IPS DF 6.9 (cell line): ENCODE measurements at places on chromosomes 6 and 20.

- no peak for DNase-seq
- no peaks in the 10 kb centered on the region for H3K36me3 ChIP-seq
- H3K4me1 ChIP-seq: 0 out of 2 replicates have a peak, but pooled peaks cover 1% of the 10 kb centered on the region
- H3K27ac ChIP-seq: no peak overlapping the region
Observed at GRCh38 chr6:5302220-5302946, 41.1 kb downstream of the FARS2 start.

GRCh38 chr6:30626484-30627366 is at the start of gene ATAT1:
Gene ATAT1, plus strand, starts transcription at chr6:30626874.
- peaks cover 2% of the 10 kb centered on the region; the same call in 1 of the 2 replicates for H3K4me1 ChIP-seq
- DNase-seq: peak; percentile 66
- no peaks in the 10 kb centered on the region for H3K27me3 ChIP-seq

- H3K27me3 ChIP-seq: no peaks in the 10 kb centered on the region
- H3K27ac ChIP-seq: no peak overlapping the region
- no peak for DNase-seq
- no peaks in the 10 kb centered on the region for H3K4me1 ChIP-seq
- H3K4me3 ChIP-seq: no peak overlapping the region
Observed at GRCh38 chr20:34579979-34580940, 21.7 kb downstream of the MAP1LC3A start.

DNA sequence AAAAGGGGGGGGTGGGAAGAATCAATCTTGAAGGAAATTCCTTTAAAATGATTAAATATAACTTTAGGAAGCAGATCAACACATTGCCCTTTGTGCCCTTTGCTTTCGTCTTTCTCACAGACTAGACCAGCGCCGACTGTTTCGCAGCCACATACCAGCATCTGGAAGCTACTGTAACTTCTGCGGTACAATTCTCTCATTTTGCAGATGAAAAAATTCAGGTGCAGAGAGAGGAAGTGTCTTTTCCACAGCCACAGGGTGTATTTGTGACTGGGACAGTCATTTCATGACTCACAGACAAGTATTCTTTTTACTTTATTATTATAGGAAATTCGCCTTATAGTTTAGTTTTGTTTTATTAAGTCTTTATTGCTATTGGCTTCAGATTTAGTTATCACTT is 84.2 kb downstream of the UST start:
- H3K4me1 ChIP-seq: peaks cover 3% of the 10 kb centered on the region; the same call in 1 of the 2 replicates
- H3K27ac ChIP-seq: no peak overlapping the region
- H3K36me3 ChIP-seq: no peaks in the 10 kb centered on the region
- H3K4me3 ChIP-seq: no peak overlapping the region

DNA sequence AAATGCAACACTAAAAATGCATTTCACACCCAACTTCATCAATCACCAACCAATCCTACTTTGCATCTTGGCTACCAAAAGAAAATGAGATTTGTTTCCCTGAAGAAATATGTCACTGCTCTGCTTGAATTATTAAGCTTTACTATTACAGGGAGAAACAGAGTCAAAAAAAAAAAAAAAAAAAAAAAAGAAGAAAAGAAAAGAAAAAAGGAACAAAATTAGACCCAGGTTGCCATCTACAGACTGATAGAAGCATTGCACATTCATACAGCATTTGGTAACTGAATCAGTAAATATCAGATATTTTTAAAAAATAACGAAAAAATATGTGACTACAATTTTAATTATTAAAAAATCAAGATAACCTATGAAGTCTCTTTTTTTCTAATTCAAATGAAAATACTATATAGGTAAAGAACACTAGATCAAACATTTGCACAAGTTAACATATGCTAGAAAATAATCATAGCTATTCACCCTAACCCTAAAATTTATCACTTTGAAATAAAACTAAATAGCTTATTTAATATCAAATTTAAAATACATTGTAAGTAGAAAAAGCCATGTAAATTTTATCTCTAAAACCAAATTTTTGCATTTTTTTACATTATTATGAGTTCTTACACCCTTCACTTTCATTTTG is 83.3 kb downstream of the DCDC2 start:
- no peak overlapping the region for H3K4me3 ChIP-seq
- DNase-seq: no peak
- no peak overlapping the region for H3K27ac ChIP-seq
- no peaks in the 10 kb centered on the region for H3K4me1 ChIP-seq

DNA sequence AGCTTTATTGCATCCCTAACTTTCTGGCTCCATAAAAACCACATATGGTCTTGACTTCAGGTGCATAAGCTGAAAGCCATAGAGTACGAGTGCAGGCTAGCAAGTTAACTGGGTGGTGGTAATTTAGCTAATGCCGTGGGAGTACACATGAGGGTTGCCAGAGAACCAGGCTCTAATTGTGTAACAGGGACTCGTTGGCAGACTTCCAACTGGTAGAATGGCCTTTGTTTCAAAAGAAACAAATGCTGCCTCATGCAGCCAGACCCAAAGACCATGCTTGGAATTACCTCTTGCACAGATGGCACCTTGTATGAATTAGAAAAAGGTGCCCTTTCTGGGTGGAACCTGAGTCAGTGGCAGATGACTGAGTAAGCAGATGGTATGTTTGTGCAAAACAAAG is 73.2 kb downstream of the LY86 start:
- no peak overlapping the region for H3K4me3 ChIP-seq
- no peaks in the 10 kb centered on the region for H3K36me3 ChIP-seq
- no peak for DNase-seq
- no peak overlapping the region for H3K27ac ChIP-seq
- H3K4me1 ChIP-seq: no peaks in the 10 kb centered on the region

DNA sequence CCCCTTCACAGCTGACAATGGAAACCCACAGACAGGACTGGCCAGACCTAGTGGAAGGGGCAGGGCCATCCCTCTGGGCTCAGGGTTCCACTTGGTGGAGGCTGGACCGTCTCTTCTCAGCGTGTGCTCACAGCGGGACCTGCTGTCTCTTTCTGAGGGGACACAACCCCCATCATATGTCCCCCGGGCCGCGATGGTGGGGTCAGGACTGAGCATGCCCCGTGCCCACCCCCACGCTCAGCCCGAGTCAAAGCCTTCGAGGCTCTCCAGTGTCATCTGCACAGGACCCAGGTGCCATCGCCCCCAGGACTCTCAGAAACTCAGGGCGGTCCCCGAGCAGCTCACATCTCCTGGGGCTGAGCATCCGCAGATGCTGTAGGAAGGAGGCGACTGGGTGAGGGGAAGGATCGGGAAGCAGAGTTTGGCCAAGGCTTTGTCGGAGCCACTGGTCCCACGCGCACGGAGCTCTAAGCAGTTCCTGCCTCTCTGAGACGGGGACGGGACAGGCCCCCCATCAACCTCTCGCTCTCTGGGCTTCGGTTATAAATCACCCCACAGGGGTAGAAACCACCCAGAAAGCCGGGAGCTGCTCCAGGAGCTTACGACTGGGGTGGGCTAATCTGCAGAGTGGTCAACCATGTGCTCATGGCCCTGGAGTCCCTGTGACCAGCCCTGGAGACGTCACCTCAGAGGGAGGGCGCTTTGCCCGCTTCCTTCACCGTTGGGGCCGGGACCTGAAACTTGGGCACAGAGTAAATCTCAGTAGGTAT is 183.4 kb upstream of the SULF2 start:
- no peak overlapping the region for H3K4me3 ChIP-seq
- no peak overlapping the region for H3K27ac ChIP-seq
- DNase-seq: no peak
- no peaks in the 10 kb centered on the region for H3K36me3 ChIP-seq
- H3K4me1 ChIP-seq: peaks cover 10% of the 10 kb centered on the region

DNA sequence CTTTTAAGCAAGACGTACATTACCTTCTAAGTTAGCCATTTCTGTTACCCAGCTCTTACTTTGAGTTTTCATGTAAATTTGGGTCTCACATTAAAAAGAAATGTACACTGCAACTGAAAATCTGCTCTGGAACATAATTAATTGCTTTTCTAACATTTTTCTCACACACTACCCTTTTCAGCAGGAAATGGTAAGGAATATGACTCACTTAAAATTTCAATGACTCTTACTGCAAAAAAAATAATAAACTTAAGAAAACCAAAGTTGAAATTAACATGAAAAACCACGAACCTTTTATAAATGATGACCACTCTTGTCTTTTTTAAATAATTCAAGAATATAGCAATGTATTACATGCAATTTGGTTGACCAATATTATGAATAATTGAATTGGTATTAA is 1.3 kb downstream of the CGA start:
- H3K4me1 ChIP-seq: no peaks in the 10 kb centered on the region
- H3K4me3 ChIP-seq: no peak overlapping the region
- H3K27ac ChIP-seq: no peak overlapping the region

- no peak overlapping the region for H3K27ac ChIP-seq
- no peaks in the 10 kb centered on the region; the same call in 1 of the 2 replicates for H3K4me1 ChIP-seq
- 0 out of 2 replicates have a peak, but pooled peaks cover 4% of the 10 kb centered on the region for H3K36me3 ChIP-seq
Observed at GRCh38 chr6:150622941-150623874, 23.5 kb downstream of the PLEKHG1 start.

DNA sequence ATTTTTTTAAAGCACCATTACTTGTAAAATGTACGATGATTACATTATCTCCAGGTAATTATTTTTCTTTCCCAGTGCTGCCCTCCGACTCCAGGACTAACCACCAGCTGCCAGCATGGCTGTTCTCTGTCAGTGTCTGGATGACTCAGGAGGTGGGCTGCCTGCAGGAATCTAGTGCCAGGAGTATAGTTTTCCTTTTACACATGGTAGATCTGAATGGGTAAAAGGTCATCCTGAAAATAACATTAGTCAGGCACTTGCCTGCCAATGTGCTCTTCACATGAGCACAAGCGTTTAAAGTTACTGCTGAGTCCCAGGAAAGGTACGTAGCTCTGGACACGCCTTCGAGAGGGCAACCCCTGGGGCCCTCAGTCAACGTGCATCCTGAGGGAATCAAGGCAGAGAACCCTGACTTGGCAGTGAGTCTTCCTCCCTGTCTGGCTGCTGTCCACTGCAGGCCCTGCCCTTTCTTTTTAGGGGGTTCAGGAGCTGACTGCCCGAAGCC is 2.4 kb downstream of the DYNLT1 start:
- H3K27ac ChIP-seq: no peak overlapping the region
- no peaks in the 10 kb centered on the region; the same call in 1 of the 2 replicates for H3K36me3 ChIP-seq
- H3K27me3 ChIP-seq: no peaks in the 10 kb centered on the region

DNA sequence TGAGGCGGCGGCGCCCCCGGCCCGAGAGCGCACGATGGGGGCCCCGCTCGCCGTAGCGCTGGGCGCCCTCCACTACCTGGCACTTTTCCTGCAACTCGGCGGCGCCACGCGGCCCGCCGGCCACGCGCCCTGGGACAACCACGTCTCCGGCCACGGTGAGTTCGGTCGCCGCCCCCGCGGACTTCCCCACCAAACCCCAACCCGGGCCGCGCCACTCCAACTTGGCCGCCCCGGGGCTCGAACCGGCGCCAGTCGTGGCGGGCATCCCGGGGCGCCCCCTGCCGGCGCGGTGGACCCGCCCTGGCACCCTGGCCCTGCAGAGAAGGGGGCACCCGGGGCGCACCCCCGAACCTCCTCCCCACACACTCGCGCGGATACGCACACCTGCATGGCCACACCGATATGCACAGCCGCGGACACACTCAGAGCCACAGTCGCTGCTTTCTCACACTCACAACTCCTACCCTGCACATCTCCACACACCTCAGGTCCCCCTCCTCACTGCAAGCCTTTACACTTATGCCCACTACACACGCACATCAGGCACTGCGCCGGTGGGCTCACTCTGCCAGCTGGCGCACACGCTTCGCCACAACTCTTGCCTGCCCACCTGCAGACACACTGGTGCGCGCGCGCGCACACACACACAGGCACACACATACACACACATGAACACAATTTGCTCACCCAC is 535 bp downstream of the VSTM2L start:
- no peaks in the 10 kb centered on the region for H3K4me1 ChIP-seq
- no peak overlapping the region for H3K27ac ChIP-seq
- H3K4me3 ChIP-seq: peak overlapping the region; percentile 55; the same call in 1 of the 2 replicates
- no peaks in the 10 kb centered on the region for H3K36me3 ChIP-seq

DNA sequence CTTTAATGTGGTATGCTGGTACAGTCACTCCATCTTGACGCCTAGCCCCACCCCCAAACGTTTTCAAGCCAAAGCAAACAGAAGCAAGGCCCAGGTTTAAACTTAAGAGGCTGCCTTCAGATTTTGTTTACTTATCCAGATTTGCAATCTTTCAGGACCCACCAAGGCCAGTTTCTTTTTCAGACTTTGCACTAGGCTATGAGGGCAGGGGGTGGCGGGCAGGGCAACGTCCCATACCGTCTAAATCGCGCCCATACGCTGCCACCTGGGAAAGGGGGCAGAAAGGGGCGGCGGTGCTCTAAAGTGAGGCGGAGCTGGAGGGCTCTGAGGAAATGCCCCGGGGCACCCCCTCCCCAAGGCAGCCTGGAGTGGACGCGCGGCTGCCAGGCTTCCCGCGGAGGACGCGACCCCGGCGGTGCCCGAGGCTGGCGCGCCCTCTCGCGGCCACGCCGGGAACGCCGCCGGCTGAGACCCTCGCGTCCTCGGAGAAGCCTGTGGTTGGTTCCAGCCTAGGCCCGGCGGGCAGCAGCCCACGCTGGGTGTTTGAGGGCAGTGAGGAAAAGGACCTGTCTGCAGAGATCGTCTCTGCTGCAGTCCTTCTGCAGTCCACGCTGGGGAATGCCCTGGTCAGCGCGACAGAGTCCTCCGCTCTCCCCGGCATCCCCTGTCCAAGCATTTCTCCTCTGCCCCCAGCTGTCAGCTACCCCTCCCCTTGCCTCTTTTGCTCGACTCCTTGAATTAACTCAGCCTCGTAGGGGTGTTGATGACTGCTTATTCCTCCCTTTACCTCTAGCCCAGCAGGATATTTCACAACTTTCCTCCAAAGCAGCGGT is 129.2 kb upstream of the PRND start:
- no peaks in the 10 kb centered on the region; the same call in 1 of the 2 replicates for H3K27me3 ChIP-seq
- no peaks in the 10 kb centered on the region for H3K36me3 ChIP-seq
- peak overlapping the region; percentile 22; the same call in 1 of the 2 replicates for H3K4me3 ChIP-seq
- no peak overlapping the region for H3K27ac ChIP-seq

DNA sequence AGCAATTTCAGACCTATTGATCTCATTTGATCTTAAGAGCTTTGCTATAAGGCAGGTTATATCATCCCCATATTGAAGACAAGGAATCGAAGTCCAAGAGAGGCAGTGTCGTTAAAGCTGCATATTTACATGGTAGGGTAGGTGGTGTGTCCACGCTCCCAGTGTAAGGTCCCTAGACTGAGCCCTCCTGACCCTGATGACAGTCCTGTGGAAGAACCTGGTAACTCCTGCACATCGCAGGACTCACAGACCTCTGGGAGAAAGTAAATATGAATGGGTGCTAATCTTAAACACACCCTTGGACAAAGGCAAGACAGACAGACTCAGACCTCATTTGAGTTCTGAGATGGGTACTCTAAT is 602 bp upstream of the HLA-DPB1 start:
- no peaks in the 10 kb centered on the region for H3K27me3 ChIP-seq
- H3K27ac ChIP-seq: no peak overlapping the region
- DNase-seq: no peak

DNA sequence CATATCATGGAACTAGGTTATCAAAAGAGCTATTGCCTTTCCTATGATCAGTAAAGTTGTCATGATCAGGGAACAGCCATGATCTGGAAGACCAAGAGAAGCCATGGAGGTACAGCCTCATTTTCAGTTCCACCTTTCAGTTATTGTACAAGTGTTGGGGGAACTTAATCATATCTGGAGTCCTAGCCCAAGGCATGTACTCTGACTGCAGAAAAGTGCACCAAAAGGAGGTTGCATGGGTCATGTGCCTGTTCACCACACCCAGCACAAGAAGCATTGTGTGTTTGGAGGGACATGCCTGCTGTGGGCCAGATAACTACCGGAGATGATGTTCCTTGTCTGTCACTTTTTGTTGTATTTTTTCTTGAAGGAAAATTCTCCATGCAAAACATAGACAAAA is 185.8 kb upstream of the MAN1A1 start:
- DNase-seq: no peak
- no peaks in the 10 kb centered on the region for H3K27me3 ChIP-seq
- no peak overlapping the region for H3K4me3 ChIP-seq
- no peak overlapping the region for H3K27ac ChIP-seq
